ENCODE measurements at places on chromosomes 4 and X.

GRCh38 chr4:171025343-171025742 lies 787.9 kb upstream of the GALNTL6 start:
- DNase-seq = no peak

DNA sequence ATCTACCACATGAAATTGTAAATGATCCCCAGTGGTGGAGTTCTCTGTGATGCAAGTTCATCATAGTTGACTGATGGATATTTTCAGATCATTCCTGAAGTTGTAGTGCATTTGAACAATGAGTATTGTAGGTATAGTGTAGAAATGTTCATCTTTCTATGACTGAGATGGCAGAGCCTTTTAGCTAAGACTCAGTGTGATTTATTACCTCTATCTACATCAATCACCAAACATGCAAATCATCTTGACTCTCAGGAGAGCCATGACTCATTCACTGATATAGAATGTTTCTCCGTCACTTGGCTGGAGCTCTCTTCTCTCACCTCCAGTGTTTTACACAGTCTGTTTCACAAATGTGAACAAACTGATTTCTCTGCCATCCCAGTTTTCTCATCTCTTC lies 392.6 kb downstream of the IL1RAPL1 start:
- no peak for DNase-seq

DNA sequence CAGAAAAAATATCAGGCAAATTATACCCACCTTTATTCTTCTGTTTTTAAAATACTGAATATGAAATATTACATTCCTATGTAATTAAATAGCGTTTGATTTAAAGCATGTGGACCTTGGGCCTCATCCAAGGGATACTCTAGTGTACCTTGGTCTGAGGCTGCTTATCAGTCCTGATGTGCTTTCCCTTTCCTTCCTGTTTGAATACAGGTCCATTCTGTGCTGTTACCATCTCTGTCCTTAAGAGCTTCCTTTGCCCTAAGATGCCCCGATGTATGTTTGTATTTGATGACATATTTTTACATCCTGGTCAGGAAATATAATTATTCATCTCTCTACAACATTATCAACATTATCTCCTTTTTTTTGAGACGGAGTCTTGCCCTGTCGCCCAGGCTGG lies 24.1 kb downstream of the FAT4 start:
- DNase-seq = no peak

- no peak for DNase-seq
Measured at GRCh38 chr4:150814873-150815272, 200.2 kb downstream of the LRBA start.

DNA sequence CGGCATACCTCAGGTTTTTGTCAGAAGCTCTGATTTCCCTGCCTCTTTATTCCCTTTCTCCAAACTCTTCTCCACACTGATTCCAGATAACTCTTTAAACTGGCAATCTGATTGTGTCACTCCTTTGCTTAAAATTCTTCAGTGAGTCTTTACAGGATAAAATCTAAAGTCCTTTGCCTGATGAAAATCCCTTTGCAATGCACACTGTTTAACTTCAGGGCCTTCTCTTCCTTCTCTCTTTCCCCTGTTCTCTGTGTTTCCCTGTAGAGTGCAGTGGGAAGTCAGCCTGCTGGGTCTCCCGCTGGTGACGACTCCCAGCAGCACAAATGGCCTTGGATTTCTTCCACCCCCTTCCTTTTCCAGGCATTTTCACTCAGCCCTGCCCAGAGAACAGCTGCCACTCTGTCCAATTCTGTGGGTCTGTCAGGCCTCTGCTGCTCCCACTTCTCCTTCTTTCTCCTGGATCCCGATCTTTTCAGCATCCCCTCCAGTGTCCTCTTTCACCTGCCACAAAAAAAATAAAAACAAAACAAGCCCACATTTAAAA lies 189.9 kb upstream of the NWD2 start:
- no peak for DNase-seq

DNA sequence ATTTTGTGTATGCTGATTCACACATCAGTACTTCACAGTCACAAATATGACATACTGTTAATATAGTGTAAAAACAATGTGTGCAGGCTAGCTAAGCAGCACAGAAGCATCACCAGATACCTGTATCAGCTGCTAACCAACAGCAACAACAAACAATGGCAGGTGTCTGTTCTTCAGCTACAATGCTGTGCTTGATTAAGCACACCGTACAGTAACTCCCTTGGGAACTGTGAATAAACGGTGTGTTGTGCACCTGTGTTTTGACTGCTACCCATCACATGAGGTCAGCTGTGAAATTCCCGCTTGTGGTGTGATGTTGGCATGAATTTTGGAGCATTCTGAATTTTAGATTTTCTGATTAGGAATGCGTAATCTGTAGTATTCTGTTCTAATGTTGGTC lies 379.7 kb upstream of the FAT1 start:
- DNase-seq = peak; percentile 15

- no peak for DNase-seq
Measured at GRCh38 chrX:4182408-4182806, 469.0 kb upstream of the PRKX start.

DNA sequence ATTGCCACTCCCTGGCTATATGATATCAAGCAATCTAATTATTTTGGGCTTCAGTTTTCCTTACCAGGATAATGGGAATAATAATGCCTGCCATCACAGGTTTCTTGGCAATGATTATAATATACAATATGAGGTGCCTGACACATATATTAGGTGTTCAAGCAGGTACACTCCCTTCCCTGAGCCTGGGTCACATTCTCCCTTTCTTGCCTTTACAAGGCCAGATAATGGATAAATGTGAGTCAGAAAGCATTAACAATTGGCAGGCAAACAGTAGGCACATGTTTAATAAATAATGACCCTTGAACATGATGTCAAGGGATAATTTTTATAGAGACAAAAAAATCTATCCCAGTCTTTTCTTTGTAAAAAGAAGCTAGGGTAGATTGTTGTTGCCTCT lies 17.2 kb downstream of the NDP start:
- DNase-seq = no peak

DNA sequence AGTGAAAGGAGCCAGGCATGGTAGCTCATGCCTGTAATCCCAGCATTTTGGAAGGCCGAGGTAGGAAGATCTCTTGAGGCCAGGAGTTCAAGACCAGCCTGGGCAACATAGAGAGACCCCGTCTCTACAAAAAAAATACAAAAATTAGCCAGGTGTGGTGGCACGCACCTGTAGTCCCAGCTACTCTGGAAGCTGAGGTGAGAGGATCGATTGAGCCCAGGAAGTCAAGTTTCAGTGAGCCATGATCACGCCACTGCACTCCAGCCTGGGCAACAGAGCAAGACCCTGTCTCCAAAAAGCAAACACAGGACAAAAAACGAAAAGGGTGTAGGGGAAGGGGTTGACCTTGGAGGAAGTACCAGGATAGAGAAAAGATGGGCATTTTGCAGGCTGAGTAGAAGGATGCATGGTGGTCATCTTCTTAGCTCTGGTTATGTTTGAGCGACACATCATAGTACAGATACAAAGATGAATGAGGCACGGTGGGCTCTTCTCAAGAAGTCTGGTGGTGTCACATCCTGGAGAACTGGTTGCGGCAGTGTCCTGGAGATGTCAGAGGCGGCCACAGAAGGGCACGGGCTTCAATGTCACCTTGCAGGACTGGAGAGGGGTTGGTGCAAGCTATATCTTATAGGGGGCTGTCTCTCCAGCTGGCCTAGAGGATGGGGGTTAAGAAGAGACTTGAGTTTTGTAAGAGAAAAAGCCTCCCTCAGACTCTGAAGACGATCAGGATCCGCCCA lies 32.0 kb downstream of the SLC25A5 start:
- no peak for DNase-seq
